ENCODE measurements at places on chromosomes 7 and 10. TPM values are rescaled to one million over a fixed set of nuclear protein-coding genes. Genes with fewer than 3 reads are reported as not detected.

ERVW-1 gene
- total RNA-seq: not detected

LRIT1 gene
- not detected for total RNA-seq

TRIM74 gene
- total RNA-seq: not detected

PAPSS2 gene
- total RNA-seq: 4.4 TPM

AQP1 gene
- total RNA-seq: 2.3 TPM

FGFR2 gene
- 28.7 TPM for total RNA-seq

RAB19 gene
- not detected for total RNA-seq

GNGT1 gene
- total RNA-seq: not detected

C10orf95 gene
- not detected for total RNA-seq

FAM20C gene
- 19.8 TPM for total RNA-seq

NPY gene
- 10.5 TPM for total RNA-seq

PTN gene
- total RNA-seq: 482 TPM

DNA sequence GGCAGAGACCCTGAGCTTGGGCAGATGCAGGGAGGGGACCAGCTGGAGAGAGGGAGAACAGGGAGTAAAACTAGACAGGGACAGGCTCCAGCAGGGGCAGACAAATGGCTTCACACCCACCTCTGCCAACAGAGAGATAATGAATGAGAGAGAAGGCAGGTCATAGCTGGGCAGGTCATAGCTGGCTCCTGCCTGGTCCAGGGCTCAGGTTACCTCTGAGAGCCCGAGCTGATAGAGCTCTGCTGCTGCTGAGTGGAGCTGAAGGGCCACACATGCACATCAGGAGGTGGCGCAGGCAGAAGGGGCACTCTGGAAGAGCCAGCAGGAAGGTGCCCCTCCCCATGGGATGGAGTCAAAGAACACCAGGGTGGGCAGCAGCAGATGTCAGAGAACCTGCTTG lies 154.2 kb downstream of the GFRA1 start:
- no peak for DNase-seq

DNA sequence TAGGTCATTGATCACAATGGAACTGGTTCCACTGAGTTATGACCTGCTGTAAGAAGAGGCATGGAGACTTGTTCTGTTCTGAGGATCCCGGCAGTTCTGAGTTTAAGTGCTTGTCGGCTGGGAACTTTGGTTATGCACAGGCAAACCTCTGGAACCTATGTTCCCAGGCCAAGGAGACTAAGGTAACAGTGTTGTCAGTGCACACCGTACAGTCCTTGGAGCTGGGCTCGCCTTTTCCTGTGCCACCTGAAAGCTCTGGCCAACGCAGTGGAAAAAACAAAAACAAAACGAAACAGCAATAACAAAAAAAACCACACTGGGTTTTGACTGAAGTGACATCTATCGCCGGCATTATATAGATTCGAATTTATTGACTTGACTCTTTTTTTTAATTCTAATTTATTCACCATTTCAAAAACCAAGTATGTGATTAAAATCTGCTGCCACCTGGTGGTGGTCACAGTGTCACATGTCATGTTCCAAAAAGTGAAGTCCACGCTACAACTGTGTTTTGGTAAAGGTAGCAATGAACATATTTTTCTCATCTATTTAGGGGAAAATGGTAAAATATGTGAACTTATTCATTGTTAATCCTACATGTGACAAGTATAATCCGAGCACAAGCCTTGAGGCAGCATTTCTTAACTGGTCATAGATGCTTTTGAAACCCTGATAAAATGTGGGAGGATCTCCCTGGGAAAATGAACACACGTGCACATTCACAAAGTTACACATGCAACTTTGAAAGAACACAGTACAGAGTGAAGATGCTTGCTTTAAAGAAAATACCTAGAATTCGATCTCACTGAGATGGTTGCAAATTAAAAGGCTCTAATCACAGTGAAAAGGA lies 113.8 kb upstream of the PPP2R2D start:
- peak; percentile 41 for DNase-seq

DNA sequence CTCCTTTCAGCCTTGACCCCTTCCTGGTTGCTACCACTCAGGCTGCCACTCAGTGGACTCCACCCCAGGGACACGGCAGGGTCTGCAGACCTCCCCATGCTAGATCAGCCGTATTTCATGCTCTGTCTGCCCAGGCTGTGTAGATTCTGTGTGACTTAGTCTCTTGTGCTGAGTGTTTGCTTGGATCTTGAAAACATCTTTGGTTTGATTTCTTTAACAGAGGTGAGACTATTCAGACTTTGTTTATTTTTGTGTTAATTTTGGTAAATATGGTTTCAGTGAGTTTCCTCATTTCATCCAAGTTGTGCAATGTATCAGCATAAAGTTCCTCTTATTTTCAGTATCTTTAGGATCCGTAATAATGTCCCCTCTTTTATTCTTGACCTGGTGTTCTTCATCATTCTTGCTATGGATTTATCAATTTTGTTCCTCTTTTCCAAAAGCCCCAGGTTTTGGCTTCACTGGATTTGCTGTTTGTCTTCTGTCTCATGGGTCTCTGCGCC lies 21.2 kb upstream of the PWWP2B start:
- DNase-seq: no peak

GRCh38 chr7:98400542-98401340 lies at the start of gene BAIAP2L1:
Gene BAIAP2L1 (minus strand): TSS chr7:98401090. CDS start chr7:98400852, 238 bp downstream.
- peak; percentile 23 for DNase-seq

- no peak for DNase-seq
These were observed 113.1 kb downstream of the USP6NL start for GRCh38 chr10:11498399-11498798.

- DNase-seq: no peak
These were observed 196.3 kb downstream of the JCAD start for GRCh38 chr10:29862923-29863614.

GRCh38 chr10:1402816-1403507 lies 334.4 kb downstream of the ADARB2 start:
- DNase-seq: no peak

DNA sequence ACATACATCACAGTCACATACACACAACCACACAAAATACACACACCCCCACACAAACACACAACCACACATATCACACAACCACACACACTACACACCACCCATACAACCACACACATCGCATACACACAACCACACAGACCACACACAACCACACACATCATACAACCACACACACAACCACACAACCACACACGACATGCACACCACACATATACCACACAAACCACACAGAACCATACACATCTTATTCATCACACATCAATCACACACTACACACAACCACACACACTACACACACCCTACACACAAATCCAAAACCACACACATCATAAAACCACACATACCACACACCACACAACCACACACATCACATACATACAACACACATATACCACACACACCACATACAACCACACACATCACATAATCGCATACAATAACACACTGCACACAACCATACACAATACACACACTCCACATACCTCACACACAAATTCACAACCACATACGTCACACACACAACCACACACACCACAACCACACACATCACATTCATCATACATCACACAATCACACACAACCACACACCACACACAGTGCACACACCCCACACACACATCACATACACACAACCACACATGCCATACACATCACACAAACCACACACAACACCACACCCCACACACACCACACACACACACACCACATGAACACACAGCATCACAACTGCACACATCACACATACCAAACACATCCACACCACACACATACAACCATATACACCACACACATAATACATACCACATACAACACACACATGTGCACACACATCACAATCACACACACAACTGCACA lies 30.4 kb downstream of the GPRIN2 start:
- DNase-seq: no peak

- DNase-seq: no peak
These were observed 52.8 kb upstream of the FIGNL1 start for GRCh38 chr7:50502947-50503346.

GRCh38 chr7:81267508-81267907 lies 348.7 kb upstream of the SEMA3C start:
- no peak for DNase-seq

GRCh38 chr10:132506711-132507408 lies 30.7 kb upstream of the INPP5A start:
- peak; percentile 64 for DNase-seq

DNA sequence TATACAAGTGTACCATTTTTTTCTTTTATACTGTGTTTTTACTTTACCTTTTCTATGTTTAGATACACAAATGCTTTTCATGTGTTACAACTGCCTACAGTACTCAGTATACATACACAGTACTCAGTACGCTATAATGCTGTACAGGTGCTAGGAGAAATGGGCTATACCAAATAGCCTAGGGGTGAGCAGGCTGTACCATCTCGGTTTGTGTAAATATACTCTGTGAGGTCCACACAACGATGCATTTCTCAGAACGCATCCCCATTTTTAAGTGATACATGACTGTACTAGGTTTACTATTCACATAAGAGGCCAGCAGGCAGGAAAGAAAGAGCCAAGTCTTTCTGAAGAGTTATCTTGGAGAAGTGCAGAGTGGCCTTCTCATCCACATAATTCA lies 426.4 kb upstream of the MTPN start:
- DNase-seq: no peak

DNA sequence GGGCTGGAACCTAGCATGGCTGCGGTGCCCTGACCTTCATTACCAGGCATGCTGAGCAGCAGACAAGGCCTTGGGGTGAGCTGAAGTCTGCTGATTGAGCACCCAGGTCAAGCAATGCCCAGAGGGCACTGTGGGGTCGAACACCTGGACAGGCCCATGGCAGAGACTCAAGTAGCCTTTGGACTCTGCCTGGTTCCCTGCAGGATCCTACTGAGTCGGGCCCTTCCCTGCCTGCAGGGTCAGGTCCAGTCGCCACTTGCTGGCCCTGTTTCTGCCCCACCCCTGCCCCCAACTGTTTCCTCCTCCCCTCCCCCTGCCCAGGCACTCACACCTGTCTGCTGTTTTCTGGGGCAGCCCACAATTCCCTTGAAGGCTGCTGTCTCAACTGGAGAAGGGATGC lies 483.2 kb upstream of the MKI67 start:
- no peak for DNase-seq

All from cerebellum (tissue), 4 donors.